Activated T-cell treated with anti-CD3 and anti-CD28 coated beads, Interleukin-2, amount 50 U/mL, for 4 hours (primary cell): ENCODE measurements at places on chromosomes 7 and 10.

GRCh38 chr10:6819301-6819700, 239.2 kb upstream of the PRKCQ start:
- DNase-seq: no peak

GRCh38 chr7:93461350-93461749, 113.2 kb downstream of the CALCR start:
- DNase-seq: no peak

- DNase-seq: no peak
Observed at GRCh38 chr10:102341038-102341688, 54.3 kb upstream of the NFKB2 start.

DNA sequence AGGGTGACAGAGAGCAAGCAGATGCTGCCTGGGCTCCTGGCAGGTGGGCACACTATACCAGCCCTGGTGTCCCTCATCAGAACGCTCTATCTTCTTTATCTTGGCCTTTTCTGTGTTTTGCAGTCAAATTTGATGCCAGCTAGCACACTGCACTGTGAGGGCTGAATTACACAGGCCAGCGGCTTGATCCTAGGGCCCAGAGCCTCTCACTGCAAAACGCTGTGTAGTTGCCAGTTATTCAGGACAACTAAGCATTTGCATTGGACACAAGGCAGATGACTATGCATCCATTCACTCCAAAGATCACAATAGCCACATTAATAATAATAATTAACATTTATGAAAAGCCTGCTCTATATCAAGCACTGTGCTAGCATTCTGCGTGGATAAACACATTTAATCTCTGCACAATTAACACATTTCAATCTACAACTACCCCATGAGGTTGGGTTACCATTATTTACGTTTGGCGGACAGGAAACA, 100.3 kb downstream of the PAXIP1 start:
- no peak for DNase-seq

DNA sequence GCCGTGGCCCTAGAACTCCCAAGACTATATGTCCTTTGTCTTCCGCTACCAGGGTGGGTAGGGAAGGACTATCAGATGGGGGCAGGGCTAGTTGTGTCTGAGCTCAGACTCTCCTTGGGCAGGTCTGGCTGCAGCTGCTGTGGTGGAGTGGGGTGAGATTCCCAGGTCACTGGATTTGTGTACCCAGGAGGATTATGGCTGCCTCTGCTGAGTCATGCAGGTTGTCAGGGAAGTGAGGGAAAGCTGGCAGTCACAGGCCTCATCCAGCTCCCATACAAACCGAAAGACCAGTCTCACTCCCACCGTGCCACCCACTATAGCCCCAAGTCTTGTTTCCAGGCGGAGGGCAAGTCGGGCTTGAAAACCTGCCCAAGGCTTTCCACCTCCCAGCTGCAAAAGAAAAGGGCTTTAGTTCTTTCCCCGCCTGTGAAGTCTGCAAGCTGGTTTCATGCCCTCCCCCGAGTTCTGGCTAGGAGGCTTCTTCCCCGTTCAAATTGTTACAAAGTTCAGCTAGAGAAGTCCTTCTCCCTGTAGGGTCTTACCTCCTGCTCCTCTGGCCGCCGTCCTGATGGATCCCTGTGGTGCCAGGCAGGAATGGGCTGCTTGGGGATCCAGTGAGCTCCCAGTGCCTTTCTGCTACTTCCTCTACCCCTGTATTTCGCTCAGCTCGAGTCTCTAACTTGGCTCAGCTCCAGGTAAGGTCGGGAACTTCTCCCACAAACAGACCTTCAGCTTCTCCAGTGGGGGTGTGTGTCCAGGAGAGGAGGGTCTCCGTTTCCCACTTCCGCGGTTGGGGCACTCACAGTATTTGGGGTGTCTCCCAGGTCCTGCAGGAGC, 106.8 kb upstream of the FGL2 start:
- no peak for DNase-seq

DNA sequence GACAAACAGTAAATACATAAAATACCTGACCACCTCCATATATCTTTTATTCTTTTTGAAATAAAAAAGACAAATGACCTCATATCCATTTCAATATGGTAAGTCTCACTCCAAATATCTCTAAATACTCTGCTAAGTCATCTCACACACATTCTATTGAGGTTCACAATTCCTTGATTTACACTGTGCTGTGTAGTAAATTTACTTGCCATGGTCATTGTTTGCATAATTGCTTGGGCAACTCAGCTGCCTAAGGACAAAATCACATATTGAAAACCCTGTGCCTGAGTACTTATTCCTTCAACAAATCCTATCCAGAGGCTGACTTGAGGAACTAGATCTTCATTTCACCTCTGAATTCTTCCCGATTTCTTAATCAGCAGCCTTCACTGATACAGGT, 176.4 kb downstream of the THSD7A start:
- DNase-seq: no peak

DNA sequence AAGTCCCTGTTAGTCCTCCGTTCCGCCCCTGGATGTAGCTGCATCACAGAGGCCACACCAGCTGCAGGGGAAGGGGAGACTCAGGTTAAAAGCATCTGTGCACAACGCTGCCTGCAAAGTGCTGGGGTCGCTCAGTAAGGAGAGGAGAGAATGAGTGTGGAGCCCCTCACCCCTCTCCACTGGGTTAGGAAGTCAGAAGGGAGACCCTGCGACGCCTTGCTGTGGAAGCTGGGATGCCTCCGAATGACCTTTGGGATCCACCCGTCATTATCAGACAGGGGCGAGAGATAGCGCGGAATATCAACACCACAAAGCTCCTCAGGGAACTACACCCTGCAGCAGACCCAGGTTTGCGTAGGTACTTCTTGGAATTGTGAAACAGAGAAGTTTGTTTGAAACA, 167.7 kb upstream of the SHH start:
- no peak for DNase-seq

DNA sequence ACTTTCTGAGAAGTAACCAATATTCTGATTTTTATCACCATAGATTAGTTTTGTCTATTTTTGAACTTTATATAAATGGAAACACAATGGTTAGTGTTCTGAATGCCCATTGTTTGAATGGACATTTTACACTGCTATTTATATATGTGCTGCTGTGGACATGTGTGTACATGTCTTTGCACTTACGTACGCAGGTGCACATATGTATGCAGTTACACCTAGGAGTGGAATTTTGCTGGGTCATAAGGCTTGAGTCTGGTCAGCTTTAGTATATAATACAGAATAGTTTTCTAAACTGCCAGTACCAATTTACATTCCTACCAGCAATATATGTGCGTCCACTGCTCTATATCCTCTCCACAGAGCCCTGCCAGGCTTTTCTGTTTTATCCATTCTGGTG, 24.5 kb upstream of the ZEB1 start:
- DNase-seq: no peak

DNA sequence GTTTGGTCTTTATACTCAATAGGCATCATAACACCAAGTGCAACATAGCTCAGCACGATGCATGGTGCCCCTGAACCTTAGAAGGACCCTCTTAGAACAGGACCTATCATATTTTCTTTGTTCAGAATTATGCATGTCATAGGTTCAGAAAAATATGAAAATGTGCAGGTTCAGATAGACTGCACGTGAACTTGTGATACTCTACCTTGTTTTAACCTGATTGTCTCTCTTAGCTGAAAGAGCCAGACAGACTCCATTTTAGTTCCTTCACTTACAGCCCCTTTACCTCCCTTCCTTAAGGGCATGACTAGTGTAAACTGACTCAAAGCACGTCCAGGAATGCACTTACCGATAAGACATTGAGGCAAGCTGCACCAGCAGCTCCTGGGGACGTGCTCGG, 35.1 kb downstream of the MYOF start:
- DNase-seq: no peak

GRCh38 chr7:107210400-107210799, 41.6 kb downstream of the HBP1 start:
- no peak for DNase-seq

- no peak for DNase-seq
Observed at GRCh38 chr10:127577376-127578258, 28.5 kb downstream of the NPS start.

- no peak for DNase-seq
Observed at GRCh38 chr7:70212281-70212680, 614.0 kb downstream of the AUTS2 start.

GRCh38 chr10:48759113-48759901, 74.6 kb downstream of the WDFY4 start:
- DNase-seq: no peak

DNA sequence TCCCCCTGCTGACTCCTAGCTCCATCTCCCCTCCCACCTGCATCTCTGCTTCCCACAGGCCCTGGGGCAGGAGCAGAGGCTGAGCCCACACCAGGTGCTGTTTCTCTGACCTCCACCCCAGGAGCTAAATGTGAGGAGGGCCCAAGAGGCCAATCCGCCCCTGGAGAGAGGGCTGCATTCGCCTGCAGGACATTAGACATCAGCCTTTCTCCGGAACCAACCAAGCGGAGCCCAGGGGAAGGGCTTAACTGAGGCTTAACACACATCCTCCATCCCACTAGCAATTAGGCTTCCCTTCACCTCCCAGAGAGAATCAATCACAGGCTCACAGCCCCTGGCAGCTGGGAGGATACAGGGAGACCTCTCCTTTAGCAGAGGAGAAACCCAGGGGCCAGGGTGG, 50.5 kb downstream of the SH3PXD2A start:
- DNase-seq: no peak

- DNase-seq: no peak
Observed at GRCh38 chr10:96541921-96542320, 28.2 kb upstream of the TLL2 start.

GRCh38 chr7:129553899-129554461, 51.6 kb downstream of the SMKR1 start:
- peak; percentile 19 for DNase-seq

DNA sequence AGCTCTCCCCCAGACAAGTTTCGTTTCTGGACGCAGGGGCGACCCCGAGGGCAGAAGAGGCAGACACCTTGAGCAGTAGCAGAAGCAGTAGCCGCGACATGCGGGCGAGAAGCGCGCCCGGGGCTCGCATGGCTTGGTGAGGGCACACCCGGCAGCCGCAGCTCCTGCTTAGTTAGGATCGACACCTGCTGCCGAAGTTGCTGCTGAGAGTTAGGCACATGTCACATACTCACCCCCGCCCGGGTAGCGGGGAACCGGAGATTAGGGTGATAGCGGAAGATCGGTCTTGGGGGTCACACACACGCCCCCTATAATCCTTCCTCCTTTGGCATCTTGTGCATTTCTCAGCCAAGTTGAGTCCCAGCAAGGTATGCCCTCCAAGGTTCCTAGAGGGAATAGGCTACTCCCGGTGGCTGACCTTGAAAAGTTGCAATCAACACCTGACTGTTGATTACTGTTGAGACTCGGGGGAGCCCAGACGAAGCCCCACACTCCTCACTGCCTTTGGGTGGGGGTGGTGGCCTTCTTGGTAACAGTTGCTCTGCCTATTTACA, 668 bp downstream of the GPR37 start:
- no peak for DNase-seq

- DNase-seq: no peak
Observed at GRCh38 chr7:1160670-1161021, 650 bp upstream of the ZFAND2A start.

DNA sequence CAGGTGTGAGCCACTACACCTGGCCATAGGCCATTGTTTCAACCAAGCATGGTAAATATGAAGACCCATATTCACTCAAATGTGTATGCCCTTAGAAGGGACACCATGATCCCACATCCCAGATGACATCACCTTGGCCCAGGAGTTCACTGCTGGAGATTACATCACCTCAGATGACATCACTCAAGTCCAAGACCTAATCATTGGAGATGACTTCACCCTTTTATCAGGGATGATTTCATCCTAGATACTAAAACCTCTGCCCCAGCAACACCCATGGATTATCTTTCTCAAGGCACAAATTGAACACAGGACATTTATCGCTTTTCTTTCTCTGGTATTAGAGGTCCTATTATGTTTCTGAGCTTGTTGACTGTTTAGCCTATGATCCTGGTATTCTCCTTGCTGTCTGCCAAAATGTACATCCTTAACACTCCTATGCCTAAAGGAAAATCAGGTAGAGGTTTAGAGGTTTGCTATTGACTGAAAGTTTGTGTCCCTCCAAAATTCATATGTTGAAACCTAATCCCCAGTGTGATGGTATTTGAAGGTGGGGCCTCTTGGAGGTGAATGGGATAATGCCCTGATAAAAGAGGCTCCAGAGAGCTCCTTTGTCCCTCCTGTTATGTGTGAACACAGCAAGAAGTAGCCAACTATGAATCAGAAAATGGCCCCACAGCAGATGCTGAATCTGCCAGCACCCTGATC, 9.8 kb upstream of the CYP2C18 start:
- no peak for DNase-seq

DNA sequence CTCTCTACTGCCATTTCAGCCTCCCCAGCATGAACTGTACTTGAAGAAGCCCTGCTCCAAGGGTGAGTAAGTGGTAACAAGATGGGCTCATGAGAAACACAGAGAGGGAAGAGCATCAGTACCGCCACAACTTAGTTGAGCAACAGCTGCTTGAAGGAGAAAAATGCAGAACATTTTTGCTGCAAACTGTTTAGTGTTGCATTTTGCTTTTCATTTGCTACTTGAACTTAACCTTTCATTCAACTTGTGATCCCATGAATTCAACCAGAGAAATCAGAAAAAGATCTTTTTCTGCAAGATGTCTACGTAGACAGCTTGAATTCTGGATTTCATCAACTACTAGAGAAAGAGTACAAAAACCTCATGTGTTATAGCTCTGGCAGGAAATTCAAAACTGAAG, 40.7 kb downstream of the ANK3 start:
- no peak for DNase-seq

DNA sequence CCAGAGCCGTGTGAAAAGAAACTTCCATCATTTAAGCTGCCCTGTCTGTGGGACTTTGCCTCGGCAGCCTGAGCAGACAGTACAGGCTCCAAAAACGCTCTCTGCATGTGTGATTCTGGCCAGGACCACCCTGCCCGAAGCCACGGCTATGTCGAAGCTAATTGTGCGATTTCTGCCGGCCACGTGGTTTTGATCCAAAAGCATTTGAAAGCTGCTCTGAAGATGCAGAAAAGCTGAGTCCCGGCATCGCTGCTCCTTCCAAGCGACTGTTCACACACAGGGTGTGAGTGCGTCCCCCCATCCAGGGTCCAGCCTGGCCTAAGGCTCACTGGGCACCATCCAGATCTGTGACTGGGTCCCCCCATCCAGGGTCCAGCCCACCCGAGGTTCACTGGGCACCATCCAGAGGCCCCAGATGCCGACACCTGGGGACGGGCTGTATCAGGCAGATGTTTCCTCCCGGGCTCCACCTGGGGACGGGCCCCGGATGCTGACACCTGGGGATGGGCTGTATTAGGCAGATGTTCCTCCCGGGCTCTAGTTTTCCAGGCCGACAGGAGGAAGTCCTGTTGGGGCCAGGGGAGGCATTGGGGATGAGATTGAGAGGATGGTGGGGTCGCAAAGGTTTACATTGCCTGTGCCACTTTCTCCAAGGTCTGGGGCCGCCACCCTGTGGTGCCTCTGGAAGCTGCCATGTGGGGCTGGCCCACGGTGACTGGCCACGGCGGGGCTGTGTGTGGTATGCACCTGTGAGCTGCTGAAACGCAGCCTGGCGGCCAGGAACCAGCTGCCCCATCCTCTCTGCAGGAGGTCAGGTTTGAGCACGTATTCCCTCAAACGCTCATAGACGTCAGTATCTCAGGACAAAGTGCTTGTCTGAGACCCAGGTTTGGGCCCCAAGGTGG, 527.4 kb downstream of the DNAJB6 start:
- no peak for DNase-seq

GRCh38 chr7:113657603-113658002, 261.2 kb downstream of the PPP1R3A start:
- DNase-seq: no peak

GRCh38 chr10:4196771-4197390, 411.9 kb upstream of the KLF6 start:
- DNase-seq: no peak
